Pons (tissue), 1 donor: ENCODE measurements at places on chromosomes 5 and 9.

DNA sequence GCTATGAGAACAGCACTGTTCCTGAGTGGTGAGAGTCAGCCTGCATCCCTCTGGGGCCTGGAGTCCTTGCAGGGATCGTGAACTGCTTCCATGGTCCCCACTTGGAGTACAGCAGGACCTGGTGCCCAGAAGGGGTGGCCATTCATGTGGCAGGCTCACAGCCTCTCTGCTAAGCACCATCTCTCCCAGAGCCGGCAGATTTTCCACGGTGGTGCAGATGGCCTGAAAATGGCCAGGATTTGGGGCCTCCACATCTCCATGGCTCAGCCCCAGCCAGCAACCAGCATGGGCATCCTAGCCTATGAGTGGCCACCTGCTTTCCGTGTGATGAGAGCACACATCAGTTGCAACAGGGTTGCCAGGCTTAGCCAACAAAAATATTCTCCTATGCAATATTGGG, 33.9 kb upstream of the SEMA4D start:
- DNase-seq, result no peak

GRCh38 chr5:133050521-133050920, 1.3 kb upstream of the HSPA4 start:
- DNase-seq, result no peak

DNA sequence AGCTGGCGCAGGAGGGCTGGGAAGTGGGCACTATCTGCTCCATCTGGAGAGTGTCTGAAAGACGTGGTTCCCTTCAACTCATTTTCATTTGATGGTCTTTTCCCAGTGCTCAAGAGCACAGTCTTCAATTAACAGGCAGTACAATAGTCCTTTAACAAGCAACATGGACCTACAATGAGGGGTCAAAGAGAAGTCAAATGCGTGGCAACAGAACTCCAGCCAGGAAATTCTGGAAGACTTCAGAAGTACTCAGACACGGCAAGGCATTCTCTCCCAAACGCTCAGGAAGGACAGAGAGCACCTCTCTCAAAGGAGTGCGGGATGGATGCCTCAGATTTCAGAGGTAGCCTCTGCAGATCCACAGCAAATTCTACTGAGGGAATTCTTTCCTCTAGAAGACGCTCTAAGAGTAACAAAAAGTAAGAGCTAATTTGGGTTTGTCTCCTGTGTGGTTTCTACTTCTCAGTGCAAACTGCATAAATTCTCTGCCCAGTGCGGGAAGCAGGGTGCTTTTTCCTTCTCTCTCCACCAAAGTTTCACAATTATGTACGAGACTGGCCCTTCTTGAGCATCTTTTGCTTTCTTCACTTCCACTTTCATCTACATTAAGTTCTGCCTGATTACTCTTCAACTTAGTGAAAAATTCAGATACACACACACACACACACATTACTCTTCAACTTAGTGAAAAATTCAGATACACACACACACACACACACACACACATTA, 56.4 kb downstream of the LHFPL2 start:
- DNase-seq, result no peak

GRCh38 chr5:231661-232060, 13.5 kb downstream of the SDHA start:
- DNase-seq, result no peak

DNA sequence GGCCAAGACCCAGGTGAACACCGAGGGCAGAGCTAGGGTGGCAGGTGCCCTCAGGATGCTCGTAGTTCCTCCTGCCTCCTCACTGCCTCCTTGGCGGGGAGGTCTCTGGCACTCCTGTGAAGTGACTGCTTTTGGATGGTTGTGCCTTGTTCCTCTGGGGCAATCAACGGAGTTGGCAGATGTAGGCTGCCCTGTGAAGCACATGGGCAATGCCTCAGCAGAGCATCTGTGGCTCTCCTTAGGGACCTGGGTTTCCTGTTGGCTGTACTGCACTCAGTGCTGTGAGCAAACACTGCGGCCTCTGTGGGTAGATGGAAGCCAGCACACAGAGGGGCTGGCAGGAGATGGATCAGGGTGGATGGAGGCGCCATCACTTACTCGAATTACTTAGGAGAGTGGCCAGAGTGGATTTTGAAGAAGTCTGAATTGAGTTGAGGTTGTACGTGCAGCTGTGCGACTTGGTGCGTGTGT, 71.4 kb upstream of the COL5A1 start:
- no peak for DNase-seq

DNA sequence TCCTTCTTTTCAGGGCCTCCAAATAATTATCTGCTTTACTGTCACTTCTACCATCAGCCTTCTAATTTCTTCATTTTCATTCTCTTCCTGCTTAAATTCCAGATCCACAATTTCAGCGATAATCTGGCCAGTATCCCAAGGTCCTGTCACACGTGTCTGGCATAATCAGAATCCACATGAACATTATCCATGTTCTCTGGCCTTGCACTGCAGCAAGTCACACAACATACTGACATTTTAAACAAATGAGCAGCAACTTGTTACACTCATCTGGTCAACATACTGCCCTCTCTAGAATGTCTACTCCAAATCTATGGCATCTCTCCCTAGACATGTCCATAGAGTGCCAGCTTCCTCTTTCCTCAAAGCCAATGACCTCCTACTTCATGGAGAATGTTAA, 43.8 kb upstream of the RASEF start:
- no peak for DNase-seq

- DNase-seq, result peak; percentile 18
Measured at GRCh38 chr9:16870596-16871335, at the start of gene BNC2. BNC2 (minus strand) TSS chr9:16870670; CDS start chr9:16870648, 22 bp downstream.

DNA sequence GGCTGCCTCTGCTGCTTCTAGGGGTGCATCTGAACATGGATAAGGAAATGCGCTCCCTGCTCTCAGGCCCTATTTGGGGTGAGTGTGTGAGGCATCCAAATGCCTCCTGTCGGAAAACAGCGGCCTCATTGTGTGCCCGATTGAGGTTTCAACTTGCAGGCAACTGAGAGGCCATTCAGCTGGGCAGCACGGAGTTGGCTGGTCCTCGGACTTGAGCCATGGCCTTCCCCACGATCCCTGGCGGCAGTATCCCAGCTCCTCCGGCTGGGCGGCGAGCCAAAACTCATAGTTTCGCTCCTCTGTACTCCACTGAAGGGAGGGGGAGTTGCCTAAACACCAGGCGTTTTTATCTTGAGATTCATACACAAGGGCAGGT, 597.3 kb upstream of the SGCD start:
- peak; percentile 84 for DNase-seq

- no peak for DNase-seq
Measured at GRCh38 chr9:109821711-109822110, 41.7 kb downstream of the PALM2AKAP2 start.

GRCh38 chr9:134375430-134376385, 49.5 kb downstream of the RXRA start:
- DNase-seq, result peak; percentile 48

DNA sequence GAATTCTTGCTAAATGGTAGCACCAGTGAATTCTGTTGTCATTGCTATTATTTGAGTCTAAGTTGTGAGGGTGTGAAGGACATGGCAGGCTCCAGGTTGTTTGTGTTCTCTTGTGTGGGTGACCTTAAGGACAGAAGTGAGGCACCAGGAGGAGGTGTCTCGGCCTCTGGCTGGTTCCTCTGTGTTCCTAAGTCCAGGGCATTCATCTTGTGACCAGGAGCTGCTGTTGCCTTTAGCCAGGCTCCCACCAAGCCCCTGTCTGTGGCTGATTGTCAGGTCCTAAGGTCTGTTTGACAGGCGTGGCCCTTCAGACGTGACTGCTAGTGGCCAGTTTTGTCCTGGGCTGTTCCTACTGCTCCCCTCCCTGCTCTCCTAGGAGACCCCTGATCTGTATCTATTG, 89.4 kb downstream of the ANGPTL2 start:
- DNase-seq, result no peak

DNA sequence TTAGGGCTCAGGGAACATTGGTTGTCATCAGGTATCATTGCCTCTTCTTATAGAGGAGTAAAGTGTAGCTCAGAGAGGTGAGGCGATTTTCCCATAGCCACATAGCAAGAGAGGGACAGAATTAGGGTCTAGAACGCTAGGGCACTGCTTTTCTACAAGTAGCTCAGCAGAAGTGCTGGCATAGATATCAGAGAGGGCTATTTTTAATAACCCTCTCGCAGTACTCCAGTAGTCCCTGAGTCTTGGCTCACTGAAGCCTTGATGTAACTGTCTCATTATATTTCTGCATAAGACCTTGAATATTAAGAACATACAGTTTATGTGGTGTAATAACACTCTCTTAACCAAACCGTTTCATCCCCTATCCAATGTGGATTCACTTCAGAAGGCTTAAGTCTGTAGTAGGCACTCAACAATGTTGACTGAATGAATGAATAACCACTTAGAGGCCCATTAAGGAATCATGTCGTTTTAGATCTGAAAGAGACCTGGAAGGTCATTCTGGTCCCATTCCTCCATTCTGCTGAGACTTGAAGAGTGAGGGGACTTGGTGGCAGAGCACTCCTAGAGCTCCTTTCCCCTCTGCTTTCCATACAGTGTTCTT, 4.7 kb upstream of the FRMPD1 start:
- no peak for DNase-seq

DNA sequence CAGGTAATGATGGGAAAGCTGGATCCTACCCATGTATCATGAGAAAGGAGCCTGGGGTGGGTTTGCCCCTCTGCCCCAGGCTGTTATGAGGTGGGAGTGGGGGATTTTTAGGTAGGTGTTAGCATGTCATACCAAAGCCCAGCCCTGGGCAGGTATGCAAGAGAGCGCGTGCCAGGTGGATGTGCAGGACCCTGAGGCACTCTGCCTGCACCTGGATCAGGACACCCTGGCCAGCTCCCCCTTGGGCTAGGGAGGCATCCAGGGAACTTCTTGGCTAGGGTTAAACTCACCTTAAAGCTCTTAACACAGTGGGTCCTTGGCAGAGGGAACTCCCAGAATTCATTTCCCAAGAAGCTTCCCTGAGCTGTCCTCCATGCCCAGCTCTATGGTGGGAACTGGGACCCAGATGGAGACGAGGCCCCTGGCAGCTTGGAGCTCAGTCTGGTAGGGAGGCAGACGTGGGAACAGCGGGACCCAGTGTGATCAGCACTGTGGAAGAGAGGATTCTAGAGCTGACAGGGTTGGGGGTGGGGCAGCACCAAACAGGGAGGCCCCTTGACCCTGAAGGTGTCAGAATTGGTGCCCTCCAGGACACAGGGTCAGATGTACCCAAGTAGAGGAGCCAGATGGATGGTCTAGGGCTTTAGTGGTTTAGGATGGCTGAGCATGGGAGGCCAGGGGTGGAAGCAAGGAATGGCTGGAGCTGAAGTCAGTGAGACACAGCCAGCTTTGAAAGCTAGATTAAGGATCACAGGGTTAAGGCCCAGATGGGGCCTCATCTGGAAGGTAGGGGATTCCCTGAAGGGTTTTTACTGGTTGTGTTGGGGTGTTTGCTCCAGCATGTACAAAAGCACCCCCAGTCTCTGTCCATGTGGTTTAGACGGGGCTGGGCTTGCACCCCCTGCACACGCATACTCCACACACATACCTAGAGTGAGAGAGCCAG, 2.2 kb upstream of the PRR7 start:
- DNase-seq, result no peak

DNA sequence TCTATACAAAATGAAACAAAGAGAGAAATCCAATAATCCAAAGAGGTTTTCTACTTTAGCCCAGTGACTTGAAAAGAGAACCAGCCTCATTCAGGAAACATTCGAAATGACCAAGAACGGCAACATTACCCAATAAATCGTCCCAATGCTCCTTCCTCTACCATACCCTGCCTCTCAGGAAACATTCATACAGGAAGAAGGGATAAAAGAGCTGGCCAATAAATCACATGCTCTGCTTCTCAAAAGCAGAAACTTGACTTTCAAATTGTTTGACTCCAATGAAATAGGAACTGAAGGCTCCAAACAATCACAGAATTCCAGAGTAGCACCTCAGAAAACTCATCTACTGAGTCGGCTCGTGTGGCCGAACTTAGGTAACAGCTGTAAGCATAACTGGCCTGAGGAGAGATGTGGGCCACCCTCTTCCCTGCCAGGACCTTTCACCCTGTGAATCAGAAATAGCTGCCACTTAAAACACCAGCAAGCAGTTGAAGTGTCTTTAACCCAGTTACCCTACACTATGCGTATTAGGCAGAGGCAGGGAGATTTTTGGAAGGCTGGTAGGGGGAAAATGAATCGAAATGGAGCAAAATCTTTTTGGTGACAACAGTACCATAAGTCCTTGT, 14.6 kb downstream of the ARL15 start:
- DNase-seq, result peak; percentile 59

- no peak for DNase-seq
Measured at GRCh38 chr9:86753836-86754235, 193.5 kb downstream of the GAS1 start.

- DNase-seq, result no peak
Measured at GRCh38 chr5:2699686-2700085, 51.8 kb downstream of the IRX2 start.

DNA sequence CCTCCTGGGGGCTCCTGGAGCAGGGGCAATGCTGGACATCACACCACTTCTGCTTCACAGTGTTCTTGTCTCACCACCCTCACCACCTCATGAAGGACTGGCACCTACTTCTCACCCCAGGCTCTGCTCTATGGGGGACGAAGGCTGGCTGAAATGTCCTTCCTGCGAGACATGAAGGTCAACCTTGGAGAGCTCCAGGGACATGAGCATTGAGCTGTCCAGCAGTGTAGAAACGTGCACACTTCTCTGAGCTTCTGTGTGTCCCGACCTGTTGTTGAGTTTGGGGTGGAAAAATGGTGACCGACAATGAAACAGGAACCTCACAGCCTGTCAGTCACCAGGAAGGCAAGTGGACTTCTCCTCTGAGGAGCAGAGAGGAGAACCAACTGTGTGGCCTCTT, 68.6 kb upstream of the ADAMTS16 start:
- DNase-seq, result no peak

- no peak for DNase-seq
Measured at GRCh38 chr5:33800241-33800950, 91.4 kb downstream of the ADAMTS12 start.

GRCh38 chr5:87340716-87341115, 72.0 kb downstream of the CCNH start:
- peak; percentile 25 for DNase-seq
